SJCRH30 (cell line): ENCODE measurements at places on chromosomes 13 and 19. TPM values are rescaled to one million over a fixed set of nuclear protein-coding genes. Genes with fewer than 3 reads are reported as not detected.

DNA sequence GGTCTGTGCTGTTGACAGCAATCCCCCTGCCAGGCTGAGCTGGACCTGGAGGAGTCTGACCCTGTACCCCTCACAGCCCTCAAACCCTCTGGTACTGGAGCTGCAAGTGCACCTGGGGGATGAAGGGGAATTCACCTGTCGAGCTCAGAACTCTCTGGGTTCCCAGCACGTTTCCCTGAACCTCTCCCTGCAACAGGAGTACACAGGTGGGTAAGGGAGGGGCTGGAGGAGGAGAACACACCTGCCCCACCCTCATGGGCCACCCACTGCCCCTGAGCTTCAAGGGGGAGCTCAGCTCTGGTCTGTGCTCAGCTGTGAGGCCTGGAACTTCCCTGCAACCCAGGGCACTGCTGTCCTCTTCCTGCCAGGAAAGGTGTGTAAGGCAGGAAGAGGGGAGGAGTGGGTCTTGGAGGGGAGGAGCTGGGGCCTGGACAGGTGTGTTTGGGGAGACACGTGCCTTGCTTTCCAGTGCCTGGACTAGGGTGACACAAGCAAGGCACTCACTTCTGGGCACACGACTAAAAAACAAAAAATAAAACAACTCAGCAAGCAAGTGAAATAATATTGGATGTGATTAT lies 3.9 kb downstream of the SIGLEC7 start:
- H3K27ac ChIP-seq: no peak overlapping the region
- no peak for DNase-seq
- H3K36me3 ChIP-seq: no peaks in the 10 kb centered on the region
- peaks cover 7% of the 10 kb centered on the region; the same call in 1 of the 2 replicates for H3K27me3 ChIP-seq
- no peaks in the 10 kb centered on the region for H3K4me1 ChIP-seq
- H3K4me3 ChIP-seq: no peak overlapping the region

- peaks cover 26% of the 10 kb centered on the region for H3K4me1 ChIP-seq
- no peak for DNase-seq
- H3K4me3 ChIP-seq: no peak overlapping the region
- H3K27me3 ChIP-seq: no peaks in the 10 kb centered on the region
- H3K36me3 ChIP-seq: no peaks in the 10 kb centered on the region
- H3K27ac ChIP-seq: no peak overlapping the region
Observed at GRCh38 chr13:97119943-97120342, 102.2 kb upstream of the MBNL2 start.

- H3K27ac ChIP-seq: no peak overlapping the region
- H3K4me1 ChIP-seq: peaks cover 10% of the 10 kb centered on the region
- H3K27me3 ChIP-seq: no peaks in the 10 kb centered on the region
- peak; percentile 69 for DNase-seq
- no peak overlapping the region for H3K4me3 ChIP-seq
Observed at GRCh38 chr13:40528881-40529280, 137.6 kb downstream of the FOXO1 start.

DNA sequence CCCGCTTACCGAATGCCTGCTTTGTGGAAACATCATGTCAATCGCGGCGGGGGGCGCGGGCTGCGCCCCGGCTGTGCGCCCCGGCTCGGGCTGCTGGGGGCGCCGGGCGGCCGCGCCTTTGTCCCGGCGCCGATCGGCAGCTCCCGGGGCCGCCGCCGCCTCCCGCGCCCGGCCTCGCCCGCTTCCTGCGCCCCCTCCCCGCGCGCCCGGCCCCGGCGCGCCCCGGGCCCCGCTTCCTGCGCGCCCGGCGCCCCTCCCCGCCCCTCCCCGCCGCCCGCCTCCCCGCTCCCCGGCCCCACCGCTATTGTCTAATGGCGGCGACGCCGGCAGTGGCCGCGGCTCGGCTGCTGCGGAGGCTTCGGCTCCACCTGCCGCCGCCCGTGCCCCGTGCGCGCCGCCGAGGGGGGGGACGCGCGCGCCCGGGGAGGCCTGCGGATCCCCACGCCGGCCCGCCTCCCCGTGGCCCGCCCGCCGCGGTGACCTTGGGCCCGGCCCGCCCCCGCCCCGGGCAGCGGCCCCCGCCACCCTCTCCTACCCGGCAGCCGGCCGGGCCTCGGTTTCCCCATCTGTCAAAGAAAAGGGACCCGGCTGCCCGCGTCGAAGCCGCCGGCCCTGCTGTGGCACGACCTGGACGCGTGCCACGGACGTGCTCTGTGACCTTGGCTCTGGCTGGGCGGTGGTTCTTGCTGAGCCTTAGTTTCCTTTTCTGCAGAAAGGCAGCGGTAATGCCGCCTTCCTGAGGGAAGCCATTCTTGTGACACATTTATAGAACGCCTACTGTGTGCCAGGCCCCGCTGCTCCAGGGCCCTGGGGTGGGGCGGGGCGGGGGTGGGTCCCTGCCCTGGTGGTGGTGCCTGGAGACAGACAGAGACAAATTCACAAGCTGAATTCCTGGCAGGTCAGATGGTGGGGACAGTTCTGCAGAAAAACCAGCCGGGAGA lies at the start of gene TLE5:
TSS of gene TLE5 (minus strand) at position 331 of the 941 bp plus-strand sequence. CDS start at position 36, 295 bp downstream.
- peaks cover 17% of the 10 kb centered on the region for H3K4me1 ChIP-seq
- H3K27me3 ChIP-seq: no peaks in the 10 kb centered on the region
- peak; percentile 70 for DNase-seq
- peak within 1 kb of the TSS; percentile 97 for H3K4me3 ChIP-seq
- H3K36me3 ChIP-seq: peaks cover 23% of the 10 kb centered on the region
- H3K27ac ChIP-seq: peak within 1 kb of the TSS; percentile 78

Gene ZFP14
- total RNA-seq: 7.1 TPM in 2 replicates

GRCh38 chr13:50421473-50422130 lies 406.4 kb downstream of the KCNRG start:
- no peak overlapping the region for H3K27ac ChIP-seq
- no peaks in the 10 kb centered on the region for H3K27me3 ChIP-seq
- no peaks in the 10 kb centered on the region for H3K36me3 ChIP-seq
- no peak overlapping the region for H3K4me3 ChIP-seq
- no peak for DNase-seq
- H3K4me1 ChIP-seq: no peaks in the 10 kb centered on the region

GRCh38 chr13:48505597-48506091 lies 27.2 kb downstream of the RCBTB2 start:
- no peak overlapping the region for H3K4me3 ChIP-seq
- DNase-seq: no peak
- no peaks in the 10 kb centered on the region for H3K27me3 ChIP-seq
- no peaks in the 10 kb centered on the region for H3K4me1 ChIP-seq
- H3K27ac ChIP-seq: no peak overlapping the region
- no peaks in the 10 kb centered on the region for H3K36me3 ChIP-seq

DNA sequence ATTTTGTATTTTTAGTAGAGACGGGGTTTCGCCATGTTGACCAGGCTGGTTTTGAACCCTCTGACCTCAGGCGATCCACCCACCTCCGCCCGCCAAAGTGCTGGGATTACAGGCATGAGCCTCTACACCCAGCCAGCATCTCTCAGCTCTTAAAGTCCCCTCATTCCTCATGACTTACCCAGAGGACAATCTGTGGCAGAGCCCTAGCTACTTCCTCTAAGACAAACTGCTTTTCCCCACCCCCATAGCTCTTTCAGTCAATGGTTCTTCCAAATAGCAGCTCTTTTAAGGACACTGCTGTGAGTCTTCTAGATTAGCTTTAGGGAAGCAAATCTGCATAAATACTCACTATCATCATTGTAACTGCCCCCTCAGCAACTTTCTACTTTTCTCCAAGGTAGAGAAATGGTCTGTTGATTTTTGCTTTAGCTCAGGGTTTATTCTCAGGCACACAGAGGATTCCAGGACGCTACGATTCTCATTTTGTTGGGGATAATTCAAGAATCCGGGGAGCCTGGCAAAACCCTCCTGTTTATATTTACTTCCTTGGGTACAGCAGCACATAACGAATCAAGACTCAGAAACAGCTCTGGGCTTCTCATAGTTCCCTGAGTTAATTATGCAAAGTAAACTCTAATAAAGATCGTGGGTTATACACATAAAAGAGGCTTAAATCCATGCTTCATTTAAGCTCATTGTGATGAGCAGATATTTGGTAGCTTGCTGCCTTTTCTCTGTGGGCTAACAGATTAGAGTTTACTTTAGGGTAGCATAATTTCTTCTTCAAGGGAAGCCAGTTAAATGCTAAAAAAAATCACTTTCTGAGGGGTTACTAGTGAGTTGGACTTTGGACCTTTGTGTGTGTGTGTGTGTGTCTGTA lies 357.4 kb downstream of the TDRD3 start:
- DNase-seq: no peak
- H3K36me3 ChIP-seq: no peaks in the 10 kb centered on the region
- H3K4me1 ChIP-seq: peaks cover 2% of the 10 kb centered on the region; the same call in 1 of the 2 replicates
- no peak overlapping the region for H3K27ac ChIP-seq

- DNase-seq: no peak
- no peak overlapping the region for H3K4me3 ChIP-seq
- H3K27me3 ChIP-seq: 0 out of 2 replicates have a peak, but pooled peaks cover 3% of the 10 kb centered on the region
- H3K36me3 ChIP-seq: no peaks in the 10 kb centered on the region
Observed at GRCh38 chr13:37531049-37531448, 67.5 kb downstream of the POSTN start.
